ENCODE measurements at places on chromosomes 11 and 22.
A peak's percentile ranks its signal among the peaks of the same experiment; 100 is the strongest.

- no peak for DNase-seq
Observed at GRCh38 chr11:5251746-5252145, 2.1 kb upstream of the HBG1 start.

GRCh38 chr11:10604340-10604748 lies 35.9 kb upstream of the LYVE1 start:
- no peak for DNase-seq

DNA sequence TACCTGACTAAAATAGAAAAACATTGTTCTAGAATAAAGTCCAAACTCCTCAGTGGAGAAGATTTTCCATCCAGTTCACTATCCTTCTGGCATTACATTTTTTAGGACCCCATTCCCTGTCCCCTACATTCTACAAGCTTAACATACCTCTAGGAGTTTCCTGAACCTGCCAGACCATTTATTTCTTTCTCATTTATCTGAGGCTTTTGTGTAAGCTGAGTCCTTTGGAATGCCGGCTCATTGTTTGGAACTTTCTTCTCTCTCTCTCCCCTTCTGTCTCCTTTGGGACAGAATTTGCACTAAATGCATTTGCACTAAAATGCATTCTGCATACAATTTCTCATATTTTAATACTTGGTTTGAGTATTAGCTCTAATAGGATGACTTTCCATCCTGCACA lies 393.0 kb upstream of the ANO3 start:
- no peak for DNase-seq

DNA sequence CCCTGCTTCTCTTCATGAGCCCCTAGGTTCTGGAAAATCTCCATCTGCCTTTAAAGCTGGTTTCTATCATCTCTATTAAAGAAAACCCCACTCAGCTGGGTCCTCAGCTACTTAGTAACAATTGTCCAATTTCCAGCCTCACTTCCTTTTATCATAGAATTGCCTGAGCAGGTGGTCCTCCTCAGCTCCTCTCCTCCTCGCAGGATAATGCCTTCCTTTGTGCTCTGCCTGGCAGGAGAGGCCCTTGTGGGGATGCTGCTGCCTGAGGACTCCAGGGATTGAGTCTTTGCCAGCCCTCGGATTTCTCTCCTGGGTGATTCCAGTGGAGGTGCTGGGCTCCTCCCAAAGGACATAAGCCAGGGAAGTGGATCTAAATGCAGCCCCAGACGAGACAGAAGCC lies 448.3 kb downstream of the INSC start:
- peak; percentile 85 for DNase-seq

DNA sequence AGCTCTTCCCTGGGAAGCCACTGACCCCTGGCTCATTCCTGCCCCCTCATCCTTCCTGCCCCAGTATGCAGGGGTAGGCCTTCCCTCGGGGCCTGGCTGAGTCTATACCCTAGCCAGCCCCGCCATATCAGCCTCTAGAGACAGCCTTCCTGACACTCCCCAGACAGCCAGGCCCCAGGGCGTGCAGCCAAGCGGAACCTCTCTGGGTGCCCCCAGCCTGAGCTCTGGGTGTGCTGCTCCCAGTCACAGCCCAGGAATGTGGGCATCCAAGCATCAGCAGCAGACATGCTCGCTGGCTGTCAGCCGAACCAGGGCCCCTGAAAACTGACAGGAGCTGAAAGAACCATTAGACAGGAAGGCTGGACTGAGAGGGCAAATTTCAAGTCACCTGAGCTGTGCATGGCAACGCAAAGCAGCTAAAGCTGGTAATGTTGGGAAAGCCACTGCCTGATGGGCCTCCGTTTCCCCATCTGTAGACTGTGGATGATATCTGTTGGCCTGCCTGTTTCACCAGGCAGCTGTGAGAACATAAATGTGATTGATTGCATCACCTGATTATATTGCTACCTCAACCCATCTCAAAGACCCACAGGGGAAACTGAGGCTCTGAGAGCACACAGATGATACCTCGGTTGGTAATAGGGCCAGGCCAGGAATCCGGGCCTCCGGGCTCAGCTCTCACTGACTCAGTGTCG lies 93.2 kb downstream of the LRRC32 start:
- DNase-seq: no peak

DNA sequence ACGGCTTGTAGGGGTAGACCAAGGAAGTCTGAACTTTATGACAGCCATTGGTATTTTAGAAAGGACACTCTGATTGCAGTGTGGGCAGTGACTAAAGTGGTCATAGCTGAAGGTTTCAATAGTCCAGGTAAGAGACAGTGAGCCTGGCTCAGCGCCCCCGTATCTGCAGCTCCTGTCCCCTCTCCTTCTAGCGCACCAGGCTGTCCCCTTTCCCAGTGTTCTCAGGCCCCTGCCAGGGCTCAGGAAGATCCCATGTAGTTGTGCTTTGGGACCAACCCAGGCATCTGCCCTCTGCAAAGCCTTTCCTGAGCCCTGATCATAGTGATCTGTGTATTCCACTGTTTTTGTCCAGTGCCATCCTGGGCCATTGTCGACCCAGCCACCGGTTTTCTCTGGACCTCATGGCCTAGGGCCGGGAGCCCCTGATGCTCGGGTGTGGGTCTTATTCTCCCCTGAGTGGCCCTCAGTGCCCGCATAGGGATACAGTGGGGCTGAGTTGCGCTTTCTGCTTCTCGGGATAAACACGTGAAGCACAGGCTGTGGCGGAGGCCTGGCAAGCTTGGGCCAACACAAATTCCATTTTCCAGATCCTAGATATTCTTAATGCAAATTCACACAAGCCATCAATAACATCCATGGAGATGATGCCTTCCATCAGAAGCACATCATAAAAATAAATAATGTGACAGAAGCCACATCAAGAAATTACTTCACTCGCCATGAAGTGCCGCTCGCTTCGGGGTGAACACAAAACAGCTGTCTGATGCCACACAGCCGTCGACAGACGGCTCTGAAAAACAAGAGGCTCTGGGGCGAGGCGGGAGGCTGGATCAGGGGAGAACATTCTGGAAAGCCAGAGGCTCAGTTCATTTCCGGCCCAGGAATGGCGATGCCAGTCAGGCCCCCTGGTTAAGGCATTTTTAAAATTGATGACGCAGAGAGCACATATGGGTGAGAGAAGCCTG lies 805.0 kb downstream of the TBC1D22A start:
- DNase-seq: no peak

GRCh38 chr11:96061069-96061468 lies 137.2 kb upstream of the MTMR2 start:
- no peak for DNase-seq

- DNase-seq: no peak
Observed at GRCh38 chr22:17343766-17344165, 25.5 kb upstream of the CECR2 start.

DNA sequence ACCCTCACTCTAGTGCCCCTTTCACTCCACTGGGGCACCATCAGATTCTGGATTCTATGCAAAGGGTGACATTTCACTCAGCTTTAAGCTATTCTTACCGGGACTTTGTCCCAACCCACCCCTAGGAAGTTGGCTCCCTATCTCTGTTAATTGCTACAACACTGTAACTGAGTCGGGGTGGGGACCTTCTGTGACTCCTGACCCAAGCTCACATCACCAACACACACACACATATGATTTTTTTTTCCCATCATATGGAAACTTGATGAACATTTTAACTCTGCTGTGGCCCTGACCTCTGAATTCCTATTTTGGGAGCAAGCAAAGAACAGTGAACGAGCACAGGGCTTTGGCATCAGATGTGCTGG lies 16.6 kb downstream of the USH1C start:
- DNase-seq: no peak

GRCh38 chr11:14813516-14813915 lies 78.5 kb downstream of the CYP2R1 start:
- DNase-seq: no peak

- DNase-seq: no peak
Observed at GRCh38 chr11:44470854-44471253, 94.6 kb upstream of the CD82 start.

DNA sequence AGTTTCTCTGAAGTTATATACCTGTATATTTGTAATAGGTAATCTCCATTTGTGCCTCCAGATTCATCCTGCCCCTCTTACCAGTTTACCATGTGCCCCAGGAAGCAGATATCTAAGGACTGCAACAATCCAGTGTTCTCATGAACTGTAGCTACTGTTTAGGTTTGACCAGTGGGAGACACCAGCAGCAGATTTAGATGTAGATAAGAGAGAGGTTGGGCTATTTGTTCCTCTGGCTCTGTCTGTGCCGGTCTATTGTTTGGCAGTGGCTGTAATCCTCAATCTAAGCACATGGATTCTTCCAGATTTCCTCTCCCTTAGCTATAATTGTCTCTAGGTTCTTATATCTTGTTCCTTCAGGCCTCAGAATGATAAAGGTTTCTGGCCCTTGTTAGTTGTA lies 88.4 kb downstream of the ANO3 start:
- DNase-seq: no peak

GRCh38 chr11:82076126-82076525 lies 657.5 kb downstream of the FAM181B start:
- no peak for DNase-seq

DNA sequence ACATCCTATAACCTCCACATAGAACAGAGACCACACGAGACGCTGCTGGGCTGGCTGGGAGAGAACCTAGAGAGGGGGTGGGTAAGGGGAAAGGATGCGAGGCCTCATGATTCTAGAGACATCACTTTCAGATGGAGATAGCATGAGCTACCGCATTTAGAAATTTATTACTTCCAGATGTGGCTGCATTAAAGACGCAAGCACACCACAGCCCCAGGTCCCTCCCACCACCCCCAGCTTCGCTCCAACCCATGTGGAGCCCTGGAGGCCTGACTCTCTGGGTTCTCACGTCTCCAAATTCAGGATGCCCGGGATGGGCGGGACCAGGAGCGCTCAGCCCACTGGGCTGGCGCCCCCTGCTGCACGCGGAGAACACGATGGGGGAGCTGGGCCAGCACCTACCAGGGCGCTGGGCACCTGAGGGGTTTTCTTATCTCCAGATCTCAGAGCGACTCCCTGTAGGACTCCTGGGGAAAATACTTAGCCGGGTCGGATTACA lies 13.6 kb downstream of the MRPL21 start:
- DNase-seq: no peak

DNA sequence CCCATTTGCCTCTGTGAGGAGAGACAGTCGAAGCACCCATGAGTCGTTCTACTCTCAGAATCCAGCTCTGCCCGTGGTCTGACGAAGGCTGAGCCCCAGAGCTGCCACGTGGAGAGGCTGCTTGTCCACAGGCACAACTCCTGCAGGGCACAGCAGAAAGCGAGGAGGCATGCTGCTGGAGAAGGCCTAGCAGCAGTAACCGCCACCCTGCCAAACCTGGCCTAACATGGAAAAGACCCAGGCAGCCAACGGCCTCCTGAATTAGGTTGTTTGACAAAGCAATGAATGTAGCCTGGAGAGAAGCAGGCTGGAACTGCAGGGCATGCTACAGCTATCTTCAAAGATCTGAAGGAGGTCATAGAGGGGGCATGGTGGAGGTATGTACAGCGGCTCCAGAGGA lies 89.7 kb downstream of the SNX19 start:
- DNase-seq: no peak

- DNase-seq: no peak
Observed at GRCh38 chr11:47688111-47688510, 27.1 kb downstream of the AGBL2 start.

GRCh38 chr22:45478108-45478771 lies 24.4 kb upstream of the FBLN1 start:
- DNase-seq: no peak

GRCh38 chr11:76686261-76687079 lies 15.9 kb upstream of the LRRC32 start:
- DNase-seq: no peak

DNA sequence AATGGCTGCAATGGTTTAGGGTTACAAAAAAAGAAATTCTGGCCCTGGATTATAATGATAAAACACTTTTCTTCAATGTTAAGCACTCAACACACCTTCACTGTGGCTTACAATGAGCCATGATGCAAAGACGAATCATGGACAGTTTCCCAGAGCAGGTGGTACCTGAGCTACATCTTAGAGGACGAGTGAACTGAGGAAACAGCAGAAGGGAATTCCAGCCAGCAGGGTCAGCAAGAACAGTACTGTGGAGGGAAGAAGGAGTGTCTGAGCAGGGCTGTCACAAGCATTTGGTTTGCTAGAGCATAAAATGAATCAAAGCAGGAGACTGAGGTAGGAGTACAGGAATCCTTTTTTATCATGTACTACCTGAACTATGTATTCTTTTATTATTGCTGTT lies 332.8 kb upstream of the C11orf87 start:
- DNase-seq: no peak

DNA sequence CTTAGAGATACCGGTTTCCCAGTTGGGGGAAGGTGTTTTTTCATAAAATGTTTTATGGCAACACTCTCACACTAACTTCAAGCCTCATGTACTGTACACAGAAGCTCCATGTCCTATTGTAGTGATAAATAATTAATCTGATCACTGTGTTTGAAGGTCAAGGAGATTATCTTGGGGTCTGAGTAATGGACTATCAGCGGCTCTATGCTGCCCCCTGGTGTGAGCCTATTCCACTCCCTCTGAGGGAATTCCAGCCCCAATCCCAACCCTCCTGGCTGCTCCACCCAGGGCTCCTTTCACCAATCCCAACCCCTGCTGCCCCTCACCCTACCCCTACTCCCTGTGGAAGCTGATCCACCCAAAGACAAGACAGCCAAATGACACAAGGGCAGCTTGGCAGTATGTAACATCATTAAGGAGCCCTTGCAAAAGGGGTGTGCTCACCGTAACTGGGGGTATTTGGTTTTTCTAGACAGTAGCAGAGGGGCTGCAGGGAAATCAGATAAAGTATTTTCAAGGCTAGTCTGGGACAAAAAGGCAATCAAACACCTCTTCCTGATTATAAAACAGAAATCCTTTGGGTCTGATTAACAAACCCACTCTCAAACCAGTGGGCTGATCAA lies 22.3 kb downstream of the HPS4 start:
- DNase-seq: peak; percentile 22
